ENCODE measurements at places on chromosomes 6 and 20.

DNA sequence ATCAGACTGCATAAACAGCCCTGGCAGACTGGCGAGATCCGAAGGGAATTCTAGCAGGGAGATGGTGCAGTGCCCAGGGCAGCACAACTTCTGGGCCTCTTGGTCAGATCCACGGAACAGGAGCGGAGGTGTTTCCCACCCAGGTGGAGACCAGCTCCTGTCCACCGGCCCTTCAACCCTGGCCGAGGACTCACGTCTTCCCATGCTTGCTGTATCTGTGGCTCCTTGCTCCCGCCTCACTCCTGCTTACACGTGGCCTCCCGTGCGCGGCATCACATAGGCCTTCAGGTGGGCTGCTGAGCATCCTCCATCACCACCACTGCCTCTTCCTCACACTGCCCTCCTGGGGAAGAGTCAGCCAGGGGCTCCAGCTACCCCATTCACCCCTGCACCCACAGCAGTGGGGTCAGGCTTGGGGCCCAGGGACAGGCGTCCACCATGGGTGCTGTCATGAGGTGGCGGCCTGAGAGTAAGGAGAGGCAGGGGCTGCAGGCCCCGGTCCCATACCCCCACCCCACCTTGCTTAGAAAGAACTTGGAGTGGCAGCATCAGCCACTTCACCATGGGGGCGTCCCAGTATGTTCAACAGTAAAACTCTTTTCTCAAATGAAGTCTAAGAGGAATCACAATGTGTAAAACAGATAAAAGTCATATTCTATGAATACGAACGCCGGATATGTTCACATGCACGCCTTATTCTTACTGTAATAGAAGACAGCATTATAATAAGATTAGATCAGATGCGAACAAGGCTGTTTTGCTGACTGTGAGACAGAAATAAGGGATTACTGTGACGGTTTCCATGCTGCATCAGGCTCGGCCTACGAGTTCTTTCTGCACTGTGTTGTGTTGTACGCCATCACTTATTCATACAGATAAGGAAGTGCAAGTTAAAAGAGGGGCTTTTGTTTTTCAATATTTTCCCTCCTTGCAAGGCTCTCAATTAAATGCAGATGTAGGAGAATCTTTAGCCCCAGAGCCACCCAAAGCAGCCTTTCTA lies 165.4 kb downstream of the GRM4 start:
- no peak for DNase-seq

- DNase-seq = no peak
Measured at GRCh38 chr20:40110311-40110831, 578.7 kb downstream of the MAFB start.

GRCh38 chr6:146937316-146937715 lies 266.9 kb upstream of the STXBP5 start:
- DNase-seq = no peak

DNA sequence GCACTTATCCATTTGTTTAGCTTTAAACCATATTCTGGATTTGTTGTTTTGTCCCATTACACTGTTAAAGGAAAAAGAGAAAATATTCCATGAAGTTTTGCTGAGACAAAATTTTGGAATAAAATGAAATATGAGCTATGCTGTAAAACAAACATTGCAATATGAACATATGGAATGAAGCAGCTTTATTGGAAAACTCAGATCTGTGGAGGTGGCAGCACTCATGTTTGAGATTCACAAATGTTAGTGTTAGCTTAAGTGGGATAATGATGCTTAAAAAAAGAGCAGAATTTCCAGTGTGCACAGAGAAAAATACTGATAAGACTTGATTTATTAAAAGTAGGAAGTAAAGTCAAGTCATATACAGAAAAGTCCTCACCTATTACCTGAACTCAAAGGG lies 196.2 kb downstream of the BCKDHB start:
- no peak for DNase-seq

- no peak for DNase-seq
Measured at GRCh38 chr6:107867302-107867615, 43.1 kb upstream of the SCML4 start.

- DNase-seq = no peak
Measured at GRCh38 chr20:35133031-35133430, 14.1 kb downstream of the EDEM2 start.

- DNase-seq = no peak
Measured at GRCh38 chr6:3372912-3373554, 83.8 kb downstream of the SLC22A23 start.

DNA sequence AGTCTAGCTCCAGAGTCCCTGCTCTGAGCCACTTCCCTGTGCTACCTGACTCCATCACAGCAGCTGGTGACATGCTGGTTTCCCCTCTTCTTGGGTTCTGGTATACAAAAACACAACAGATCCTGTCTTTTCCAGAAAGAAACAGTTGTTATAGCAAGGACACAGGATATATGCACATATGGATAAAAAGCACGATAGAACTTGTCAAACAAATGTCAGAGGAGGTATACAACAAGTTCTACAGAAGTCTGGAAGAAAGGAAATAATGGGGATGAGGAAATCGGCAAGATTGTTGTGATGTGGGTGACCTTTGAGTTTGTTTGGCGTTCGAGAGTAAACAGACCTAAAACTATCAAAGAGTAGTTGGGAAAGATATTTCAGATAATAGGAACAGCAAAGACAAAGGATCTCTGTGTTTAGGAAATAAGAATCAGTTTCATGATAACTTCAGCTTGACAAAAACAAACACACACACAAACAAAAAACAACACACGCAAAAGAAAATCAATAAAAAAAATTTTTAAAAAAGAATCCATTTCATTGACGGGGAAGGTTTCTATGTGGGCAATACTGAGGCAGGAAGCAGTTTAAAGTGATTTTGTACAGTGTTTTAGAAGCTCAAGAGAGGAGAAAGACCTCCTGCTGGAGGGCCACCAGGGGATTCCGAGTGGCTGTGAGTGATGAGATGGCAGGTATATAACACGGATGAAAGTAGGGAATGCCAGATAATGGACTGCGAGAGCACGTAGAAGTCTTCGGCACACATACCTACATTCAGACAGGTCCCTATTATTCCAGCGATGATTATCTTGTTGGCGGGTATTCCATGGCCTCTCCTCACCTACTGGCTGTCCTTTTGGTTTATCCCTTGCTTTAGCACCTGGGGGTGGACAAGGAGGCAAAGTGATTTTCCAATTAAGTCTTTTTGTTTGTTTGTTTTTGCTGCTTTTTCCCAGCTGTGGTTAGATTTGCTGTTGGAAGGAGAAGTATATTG lies 174.9 kb downstream of the HS3ST5 start:
- no peak for DNase-seq

GRCh38 chr20:49280463-49281058 lies 2.7 kb upstream of the ZNFX1 start:
- DNase-seq = no peak

DNA sequence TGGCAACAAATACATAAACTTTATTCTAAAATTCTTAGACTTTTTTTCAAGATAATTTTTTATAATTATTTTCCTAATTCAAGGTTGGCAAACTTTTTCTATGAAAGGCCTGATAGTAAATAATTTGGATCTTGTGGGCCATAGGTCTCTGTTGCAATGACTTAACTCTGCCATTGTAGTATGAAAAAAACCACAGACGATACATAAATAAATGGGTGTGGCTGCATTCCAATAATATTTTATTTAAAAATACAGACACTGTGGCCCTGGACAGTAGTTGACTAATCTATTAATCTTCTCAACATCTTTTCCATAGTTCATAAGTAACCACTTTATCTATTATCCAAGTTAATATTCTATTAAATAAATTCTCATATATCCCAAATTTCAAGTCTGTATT lies 281.1 kb downstream of the SYNE1 start:
- DNase-seq = no peak

- no peak for DNase-seq
Measured at GRCh38 chr6:139308936-139309603, 17.3 kb upstream of the TXLNB start.

- no peak for DNase-seq
Measured at GRCh38 chr6:167119670-167120582, 3.0 kb upstream of the CCR6 start.
